Stimulated activated CD8-positive, alpha-beta memory T cell treated with anti-CD3 and anti-CD28 coated beads, Interleukin-2, amount 100 ng/mL, for 1 hour (primary cell): ENCODE measurements at places on chromosomes 6 and 20.

DNA sequence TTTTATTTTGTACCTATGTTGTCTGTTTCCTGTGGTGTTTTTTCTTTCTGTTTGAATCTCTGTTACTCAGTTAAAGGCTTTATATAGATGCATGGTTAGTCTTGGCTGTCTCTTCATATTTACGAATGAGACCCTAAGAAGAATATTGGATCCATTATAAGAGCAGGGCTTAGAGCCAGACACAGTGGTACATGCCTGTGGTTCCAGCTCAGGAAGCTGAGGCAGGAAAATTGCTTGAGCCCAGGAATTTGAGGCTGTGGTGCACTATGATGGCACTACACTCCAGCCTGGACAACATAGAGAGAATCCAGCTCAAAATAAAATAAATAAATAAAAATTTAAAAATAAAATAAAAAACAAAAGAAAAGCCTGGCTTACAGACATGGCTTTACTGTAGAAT, 211.1 kb downstream of the SOD2 start:
- DNase-seq: no peak

- peak; percentile 34 for DNase-seq
These were observed at the start of gene LRFN2 for GRCh38 chr6:40587240-40588069. LRFN2 (minus strand) TSS chr6:40587364.

DNA sequence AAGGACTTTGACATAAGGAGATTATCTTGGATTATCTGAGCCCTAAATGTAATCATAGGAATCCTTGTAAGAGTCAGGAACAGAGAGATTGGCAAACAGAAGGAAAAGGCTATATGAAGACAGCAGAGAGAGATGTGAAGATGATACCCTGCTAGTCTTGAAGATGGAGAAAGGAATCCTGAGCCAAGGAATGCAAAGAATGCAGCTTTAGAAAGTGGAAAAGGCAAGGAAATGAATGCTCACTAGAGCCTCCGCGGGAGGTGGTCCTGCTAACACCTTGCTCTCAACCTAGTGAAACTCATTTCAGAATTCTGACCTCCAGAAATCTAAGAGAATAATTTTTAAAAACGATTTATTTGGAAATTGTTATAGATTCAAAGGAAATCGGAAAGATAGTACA, 117.1 kb downstream of the TBXT start:
- DNase-seq: no peak

- DNase-seq: no peak
These were observed 1.8 kb upstream of the RNF24 start for GRCh38 chr20:4017051-4017712.

GRCh38 chr6:75285283-75285639, 669 bp upstream of the TMEM30A start:
- no peak for DNase-seq

DNA sequence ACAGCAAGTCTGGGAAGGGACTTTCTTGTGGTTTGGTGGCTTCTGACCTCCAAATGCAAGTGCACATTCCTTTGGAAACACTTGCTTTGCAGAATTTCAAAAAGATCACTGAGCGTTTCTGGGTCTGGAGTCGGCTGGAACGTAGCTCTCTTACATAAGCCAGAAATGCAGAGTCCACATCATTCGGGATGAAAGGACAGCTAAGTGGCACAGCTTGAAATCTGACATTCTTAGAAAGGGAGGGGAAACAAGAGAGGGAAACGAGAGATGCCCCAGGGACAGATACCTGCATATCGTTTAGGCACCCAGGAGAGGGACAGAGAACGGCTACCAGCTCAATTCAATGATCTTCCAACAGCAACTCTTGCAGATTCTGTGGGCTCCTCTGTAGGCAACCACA, 118.7 kb downstream of the NFATC2 start:
- no peak for DNase-seq

DNA sequence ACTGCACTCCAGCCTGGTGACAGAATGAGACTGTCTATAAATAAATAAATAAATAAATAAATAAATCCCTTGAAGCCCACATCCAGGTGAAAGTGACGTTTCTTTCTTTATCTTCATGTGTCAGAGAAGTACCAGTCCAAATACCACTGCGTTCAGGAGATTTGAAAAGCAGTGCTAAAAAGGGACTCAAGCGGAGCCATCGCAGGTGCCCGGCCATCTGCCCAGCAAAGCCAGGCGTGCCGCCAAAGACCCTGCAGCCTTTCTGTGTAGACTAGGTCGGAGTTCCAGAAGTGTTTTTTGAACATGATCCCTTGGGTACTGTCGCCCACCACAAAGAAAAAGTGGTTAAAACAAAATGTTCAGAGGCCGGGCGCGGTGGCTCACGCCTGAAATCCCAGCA, 65.7 kb upstream of the CEP85L start:
- DNase-seq: no peak

DNA sequence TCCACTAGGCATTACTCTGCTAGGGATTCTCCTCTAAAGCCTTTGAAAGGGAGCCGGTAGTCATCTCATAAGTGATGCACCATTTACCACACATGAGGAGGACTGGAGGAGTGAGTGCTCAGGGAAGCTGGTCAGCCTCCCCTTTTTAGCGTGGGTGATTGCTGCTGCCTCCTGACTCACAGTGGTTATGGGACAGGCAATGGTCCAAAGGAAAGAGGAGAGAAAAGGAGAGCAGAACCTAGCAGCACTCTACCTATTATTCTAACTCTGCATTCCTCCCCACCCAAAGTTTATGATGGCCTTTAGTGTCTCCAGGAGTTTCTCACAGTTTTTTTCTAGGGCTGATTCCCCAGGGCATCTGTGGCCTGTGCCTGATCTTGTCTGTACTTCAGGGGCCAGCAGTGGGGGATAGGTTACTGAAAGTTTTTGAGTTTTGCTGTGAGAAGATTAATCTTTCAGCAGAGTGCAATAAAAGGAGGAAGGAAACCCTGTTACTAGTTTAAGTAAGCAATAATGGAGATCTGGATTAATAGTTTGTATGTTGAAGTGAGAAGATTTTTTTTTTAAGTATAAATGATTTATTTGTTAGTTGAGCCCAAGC, 36.4 kb upstream of the GCLC start:
- no peak for DNase-seq

DNA sequence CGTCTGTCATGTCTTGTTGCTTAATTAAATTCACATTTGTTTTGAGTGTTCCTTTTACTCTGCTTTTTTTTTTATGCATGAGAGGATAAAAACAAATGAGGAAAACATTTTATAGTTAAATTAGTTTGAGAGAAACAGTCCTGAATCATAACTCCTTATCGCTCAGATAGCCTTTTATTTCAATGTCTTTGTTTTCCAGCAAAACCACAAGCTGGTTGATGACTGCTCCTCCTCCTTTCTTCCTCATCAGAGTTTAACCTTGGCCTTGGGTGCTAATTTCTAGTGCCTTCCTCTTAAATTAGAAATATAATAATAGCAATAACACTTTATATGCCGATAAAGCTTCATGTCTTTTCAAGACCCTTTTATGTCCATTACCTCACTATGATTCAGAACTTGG, 3.1 kb downstream of the NOX3 start:
- DNase-seq: no peak
